ENCODE measurements at places on chromosomes 7 and 10.

DNA sequence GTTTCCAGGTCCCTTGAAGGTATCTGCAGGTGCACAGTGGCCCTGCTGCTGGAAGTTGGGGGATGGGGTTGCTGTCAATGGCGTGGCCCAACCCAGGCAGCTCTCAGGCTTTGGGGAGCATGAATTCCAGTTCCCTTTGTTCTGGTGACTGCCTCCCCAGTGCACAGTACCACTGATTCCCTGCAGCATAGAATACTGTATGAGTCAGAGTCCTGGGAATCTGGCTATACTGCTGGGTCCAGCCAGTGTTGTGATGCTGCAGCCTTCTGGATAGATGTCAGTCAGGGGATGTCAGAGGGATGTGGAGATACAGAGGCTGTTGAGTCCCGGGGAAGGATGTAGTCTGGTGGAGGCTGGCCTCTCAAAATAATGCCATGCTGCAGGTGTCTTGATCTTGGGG lies 99.3 kb downstream of the LANCL2 start:
- no peak for DNase-seq

DNA sequence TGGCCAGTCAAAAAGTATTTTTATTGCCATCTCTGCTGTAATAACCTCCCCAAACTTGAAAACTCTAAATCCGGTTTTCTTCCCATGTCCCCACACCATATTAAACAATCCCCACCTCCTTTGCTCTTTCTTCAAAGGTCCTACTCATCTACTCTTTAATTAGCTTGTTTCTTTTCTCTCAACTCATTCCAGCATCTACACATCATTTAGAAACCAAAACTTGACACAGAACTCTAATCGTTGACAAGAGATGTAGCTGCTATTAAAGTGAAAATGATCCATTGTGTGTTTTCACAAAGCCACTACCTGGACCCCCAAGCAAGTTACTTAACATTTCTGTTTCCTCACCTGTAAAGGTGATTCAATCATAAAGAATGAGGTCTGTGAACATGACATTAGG lies 436.3 kb upstream of the NPVF start:
- no peak for DNase-seq

- no peak for DNase-seq
Observed at GRCh38 chr10:3051692-3052091, 15.7 kb upstream of the PFKP start.

GRCh38 chr10:64547168-64547567 lies 1026.0 kb downstream of the REEP3 start:
- no peak for DNase-seq

- DNase-seq, result no peak
Observed at GRCh38 chr10:110916554-110917346, 2.2 kb downstream of the BBIP1 start.

DNA sequence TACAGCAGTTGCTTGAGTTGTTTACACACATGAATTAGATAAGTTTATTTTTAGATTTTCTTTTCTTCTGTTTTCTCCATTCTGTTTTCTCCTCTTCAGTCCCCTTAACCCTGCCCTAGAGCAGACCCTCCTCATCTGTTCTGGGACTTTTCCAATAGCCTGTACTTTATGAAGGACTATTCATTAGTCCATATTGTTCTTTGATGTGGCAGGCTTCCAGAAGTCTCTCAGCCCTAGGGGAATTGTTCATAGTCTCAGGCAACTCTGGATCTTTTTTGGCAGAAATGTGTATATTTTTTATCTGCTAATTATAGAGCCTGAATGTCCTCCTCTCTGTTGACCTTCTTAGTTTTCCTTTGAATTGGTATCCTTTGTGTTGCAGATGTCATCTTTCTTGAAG lies 25.4 kb downstream of the KAT6B start:
- DNase-seq, result no peak

All from 8988T (cell line).